A673 (cell line): ENCODE measurements at places on chromosomes 4 and X. TPM values are rescaled to one million over a fixed set of nuclear protein-coding genes. Genes with fewer than 3 reads are reported as not detected.

DNA sequence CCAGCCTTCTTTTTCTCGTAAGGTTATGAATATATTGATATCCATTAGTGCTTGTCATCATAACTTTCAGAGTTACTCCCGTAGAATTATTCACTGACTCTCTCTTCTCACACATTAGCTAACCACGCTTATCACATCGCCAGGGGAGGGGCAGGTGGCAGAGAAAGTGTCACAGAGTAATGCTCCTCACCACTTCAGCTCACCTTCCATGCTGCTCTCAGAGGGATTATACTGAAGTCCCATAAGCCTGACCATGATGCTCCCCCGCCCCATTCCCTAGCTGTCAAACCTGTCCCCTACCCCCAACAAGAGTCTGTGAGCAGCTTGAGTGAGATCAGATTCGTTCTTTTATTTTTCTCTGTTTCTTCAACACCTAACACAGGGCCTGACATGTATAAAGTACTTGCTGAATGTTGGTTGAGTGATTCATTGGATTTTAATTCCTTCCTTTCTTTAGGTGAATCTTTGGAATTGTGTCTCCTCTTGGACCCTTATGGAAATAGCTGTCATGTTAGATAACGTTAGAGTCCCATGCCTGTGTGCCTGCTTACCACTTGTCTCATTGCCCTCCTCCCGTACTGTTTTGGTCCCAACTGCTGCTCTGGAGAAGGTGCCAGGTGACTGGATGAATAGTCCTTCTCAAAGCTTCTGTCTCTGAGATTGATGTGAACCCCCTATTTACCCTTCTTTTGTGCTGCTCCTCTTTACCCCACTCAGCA, 55.1 kb downstream of the RS1 start:
- H3K27me3 ChIP-seq: peaks cover 4% of the 10 kb centered on the region
- no peaks in the 10 kb centered on the region for H3K4me1 ChIP-seq
- H3K36me3 ChIP-seq: no peaks in the 10 kb centered on the region
- DNase-seq: no peak
- H3K27ac ChIP-seq: no peak overlapping the region

DNA sequence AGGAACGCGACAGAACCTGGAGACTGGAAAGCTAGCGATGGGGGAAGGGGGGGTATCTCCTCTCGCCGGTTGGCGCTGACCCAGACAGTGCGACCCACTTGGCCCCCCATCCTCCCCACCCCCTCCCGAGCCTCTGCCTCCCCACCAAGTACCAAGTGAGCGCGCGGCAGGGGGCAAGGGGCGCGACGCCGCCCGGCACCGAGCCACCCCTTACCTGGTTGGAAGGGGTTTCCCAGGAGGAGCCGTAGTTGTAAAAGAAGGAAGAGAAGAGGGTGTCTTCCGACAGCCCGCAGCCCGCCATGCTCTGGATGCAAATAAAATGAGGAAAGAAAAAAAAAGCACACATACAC, 112.2 kb downstream of the DHX15 start:
- peaks cover 15% of the 10 kb centered on the region for H3K4me1 ChIP-seq
- peaks cover 70% of the 10 kb centered on the region for H3K27me3 ChIP-seq
- no peak for DNase-seq
- H3K4me3 ChIP-seq: peak overlapping the region; percentile 49
- no peaks in the 10 kb centered on the region for H3K36me3 ChIP-seq

DNA sequence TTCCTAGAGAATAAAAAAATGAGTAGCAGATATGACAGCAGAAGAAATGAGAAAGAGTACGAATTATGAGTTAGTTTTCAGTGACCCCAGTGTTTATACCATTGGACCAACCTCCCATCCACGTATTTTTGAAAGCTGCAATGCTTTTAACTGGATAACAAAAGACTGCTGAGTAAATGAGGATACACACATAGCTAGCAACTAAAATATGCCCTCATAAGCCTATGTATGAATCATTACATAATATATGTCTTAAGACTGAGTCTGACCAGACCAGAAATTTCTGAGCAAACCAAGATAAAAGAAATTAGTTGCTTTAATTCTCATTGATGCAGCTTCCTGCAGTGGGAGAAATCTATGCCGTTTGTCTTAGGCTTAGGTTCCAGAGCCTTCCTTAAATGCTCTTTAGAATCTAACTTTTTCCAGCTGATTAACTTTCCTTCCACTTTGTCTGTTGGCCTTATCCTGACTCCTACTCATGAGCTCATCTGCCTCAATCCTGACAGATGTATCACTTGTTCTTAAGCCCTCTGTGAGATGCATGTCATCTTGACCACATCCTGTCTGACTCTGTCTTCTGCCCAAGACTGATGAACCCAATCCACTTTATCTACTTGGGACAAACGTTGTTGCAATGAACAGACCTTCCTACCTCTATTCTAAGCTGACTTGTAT, 301.4 kb upstream of the AADAT start:
- no peaks in the 10 kb centered on the region for H3K4me1 ChIP-seq
- H3K4me3 ChIP-seq: no peak overlapping the region
- H3K36me3 ChIP-seq: no peaks in the 10 kb centered on the region
- no peak overlapping the region for H3K27ac ChIP-seq
- H3K27me3 ChIP-seq: no peaks in the 10 kb centered on the region

DNA sequence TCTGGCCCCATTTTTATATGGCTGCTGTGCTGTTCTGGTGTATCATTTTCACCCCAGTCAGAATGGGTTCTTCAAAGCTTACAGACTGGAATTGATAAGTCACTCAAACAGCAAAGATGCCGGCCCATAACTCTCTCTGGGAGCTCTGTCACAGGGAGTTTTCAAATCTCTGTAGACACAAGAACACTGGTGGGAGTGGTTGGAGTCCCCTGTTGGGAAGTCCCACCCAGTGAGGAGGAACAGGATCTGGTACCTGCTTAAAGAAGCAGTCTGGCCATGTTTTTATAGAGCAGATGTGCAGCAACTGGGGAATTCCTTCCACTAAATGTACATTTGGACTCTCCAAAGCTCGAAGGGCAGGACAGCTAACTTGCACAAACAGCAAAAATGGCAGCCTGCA, 69.3 kb upstream of the UGT2B7 start:
- H3K4me1 ChIP-seq: no peaks in the 10 kb centered on the region
- no peak overlapping the region for H3K27ac ChIP-seq
- no peak for DNase-seq
- H3K27me3 ChIP-seq: no peaks in the 10 kb centered on the region
- no peaks in the 10 kb centered on the region for H3K36me3 ChIP-seq
- no peak overlapping the region for H3K4me3 ChIP-seq

DNA sequence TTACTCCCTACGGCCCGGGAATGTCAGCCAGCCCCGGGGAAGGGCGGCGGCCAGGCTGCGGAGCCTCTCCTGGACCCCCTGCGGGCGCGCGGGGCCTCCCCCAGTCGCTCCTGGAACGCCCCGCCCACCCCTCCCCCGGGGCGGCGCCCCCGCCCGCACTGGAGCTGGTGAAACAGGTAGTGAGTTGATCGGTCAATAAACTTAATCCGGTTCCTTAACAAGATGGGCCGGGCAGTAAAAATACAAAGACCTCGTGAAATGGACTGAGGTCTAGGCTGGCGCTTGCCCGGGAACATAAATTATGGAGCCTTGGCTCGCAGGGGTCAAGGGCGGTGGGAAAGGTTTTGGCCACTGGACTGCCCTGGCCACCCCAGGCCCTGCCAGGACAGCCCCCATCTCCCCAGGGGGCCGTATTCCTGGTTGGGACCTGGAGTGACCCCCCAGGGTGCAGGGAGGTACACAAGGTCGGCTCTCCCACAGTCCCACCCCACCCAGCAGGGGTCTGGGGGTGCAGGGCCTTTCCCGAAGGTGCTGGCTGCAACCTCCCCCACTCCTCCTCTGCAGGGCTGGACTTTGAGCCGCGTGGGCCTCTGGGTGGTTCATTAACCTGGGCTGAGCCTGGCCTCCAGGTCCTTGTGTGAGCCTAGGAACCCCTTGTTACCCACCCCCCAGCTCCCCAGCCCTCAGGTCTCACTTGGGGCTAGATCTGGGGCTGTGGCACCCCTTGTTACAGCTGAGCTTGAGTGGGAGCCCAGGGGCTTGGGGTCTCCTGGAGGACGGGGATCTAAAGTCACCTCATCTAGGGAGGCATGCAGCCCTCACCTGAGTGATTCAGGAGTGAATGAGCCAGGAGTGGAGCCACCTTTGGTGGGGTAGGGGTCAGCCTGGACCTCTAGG, 2.5 kb downstream of the FGFR3 start:
- peaks cover 4% of the 10 kb centered on the region for H3K4me1 ChIP-seq
- H3K27ac ChIP-seq: no peak overlapping the region
- H3K36me3 ChIP-seq: no peaks in the 10 kb centered on the region
- peak; percentile 45 for DNase-seq
- H3K4me3 ChIP-seq: peak overlapping the region; percentile 55

- no peak overlapping the region for H3K27ac ChIP-seq
- H3K4me3 ChIP-seq: no peak overlapping the region
- H3K27me3 ChIP-seq: peaks cover 5% of the 10 kb centered on the region
Measured at GRCh38 chr4:24809376-24809775, 14.0 kb downstream of the SOD3 start.

- no peaks in the 10 kb centered on the region for H3K36me3 ChIP-seq
- no peaks in the 10 kb centered on the region for H3K27me3 ChIP-seq
- H3K4me3 ChIP-seq: peak overlapping the region; percentile 72
- no peak for DNase-seq
- H3K27ac ChIP-seq: no peak overlapping the region
Measured at GRCh38 chrX:150567645-150568319, 639 bp upstream of the MTM1 start.

GRCh38 chrX:41064018-41064417, 21.2 kb upstream of the USP9X start:
- H3K4me1 ChIP-seq: no peaks in the 10 kb centered on the region
- H3K27ac ChIP-seq: no peak overlapping the region
- DNase-seq: no peak

GRCh38 chr4:52051615-52052474, 741 bp downstream of the SPATA18 start:
- no peaks in the 10 kb centered on the region for H3K36me3 ChIP-seq
- peak overlapping the region; percentile 44 for H3K4me3 ChIP-seq
- no peaks in the 10 kb centered on the region for H3K4me1 ChIP-seq
- no peak overlapping the region for H3K27ac ChIP-seq

GRCh38 chr4:111540671-111541070, 604.6 kb upstream of the FAM241A start:
- H3K4me1 ChIP-seq: no peaks in the 10 kb centered on the region
- no peaks in the 10 kb centered on the region for H3K27me3 ChIP-seq
- no peak overlapping the region for H3K4me3 ChIP-seq
- DNase-seq: no peak

GRCh38 chrX:68841251-68842049, 12.6 kb downstream of the EFNB1 start:
- no peaks in the 10 kb centered on the region for H3K27me3 ChIP-seq
- H3K27ac ChIP-seq: no peak overlapping the region
- H3K4me3 ChIP-seq: no peak overlapping the region
- H3K36me3 ChIP-seq: peaks cover 44% of the 10 kb centered on the region

DNA sequence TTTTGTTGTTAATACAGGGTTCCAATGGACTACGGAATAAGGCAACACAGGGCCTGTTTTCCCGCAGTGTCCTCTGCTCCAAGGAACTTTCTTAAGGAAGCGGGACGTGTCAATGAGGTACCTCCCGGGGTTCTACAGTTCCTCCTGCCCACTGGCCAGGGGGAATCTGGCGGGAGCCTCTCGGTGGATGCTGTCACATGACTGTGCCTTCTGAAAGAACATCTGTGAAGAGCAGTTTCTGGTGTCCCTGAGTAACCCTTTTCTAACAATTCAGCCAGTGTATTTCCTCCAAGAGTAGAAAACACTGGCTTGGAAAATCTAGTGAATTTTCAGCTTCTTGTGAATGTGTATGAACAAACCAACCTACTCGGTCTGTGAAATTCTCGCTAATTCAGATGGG, 32.7 kb downstream of the MFAP3L start:
- no peaks in the 10 kb centered on the region for H3K4me1 ChIP-seq
- no peak for DNase-seq
- no peaks in the 10 kb centered on the region for H3K27me3 ChIP-seq
- no peak overlapping the region for H3K27ac ChIP-seq
- H3K36me3 ChIP-seq: no peaks in the 10 kb centered on the region

GRCh38 chr4:67765401-67765800, 11.2 kb upstream of the GNRHR start:
- H3K4me3 ChIP-seq: no peak overlapping the region
- H3K36me3 ChIP-seq: no peaks in the 10 kb centered on the region
- no peaks in the 10 kb centered on the region for H3K27me3 ChIP-seq
- no peak for DNase-seq

- H3K4me1 ChIP-seq: no peaks in the 10 kb centered on the region
- no peak for DNase-seq
- H3K27me3 ChIP-seq: no peaks in the 10 kb centered on the region
Measured at GRCh38 chrX:134688031-134688823, 30.0 kb upstream of the PLAC1 start.

GRCh38 chr4:65399084-65399483, 271.2 kb downstream of the EPHA5 start:
- no peak overlapping the region for H3K4me3 ChIP-seq
- DNase-seq: peak; percentile 7
- H3K27me3 ChIP-seq: no peaks in the 10 kb centered on the region
- no peaks in the 10 kb centered on the region for H3K4me1 ChIP-seq
- H3K27ac ChIP-seq: no peak overlapping the region
- H3K36me3 ChIP-seq: no peaks in the 10 kb centered on the region

GRCh38 chr4:100977274-100977673, 370.1 kb downstream of the PPP3CA start:
- no peak overlapping the region for H3K4me3 ChIP-seq
- no peak for DNase-seq
- H3K4me1 ChIP-seq: peaks cover 15% of the 10 kb centered on the region
- H3K36me3 ChIP-seq: no peaks in the 10 kb centered on the region
- no peaks in the 10 kb centered on the region for H3K27me3 ChIP-seq

DNA sequence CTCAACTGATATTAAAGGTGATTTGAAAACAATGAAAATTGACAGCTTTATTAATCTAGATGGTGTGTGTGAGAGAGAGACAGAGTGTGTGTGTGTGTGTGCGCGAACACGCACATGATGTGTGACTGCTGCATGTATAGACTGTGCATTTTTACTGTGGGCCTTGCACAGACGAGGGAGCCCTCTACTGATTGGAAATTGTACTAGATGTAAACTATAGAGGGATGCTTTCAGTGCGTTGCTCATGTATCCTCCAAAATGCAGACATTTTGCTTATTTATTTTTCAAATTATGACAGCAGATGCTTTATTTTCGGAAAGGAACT, 168.4 kb upstream of the GK2 start:
- H3K27me3 ChIP-seq: no peaks in the 10 kb centered on the region
- H3K4me3 ChIP-seq: no peak overlapping the region
- DNase-seq: peak; percentile 28
- no peaks in the 10 kb centered on the region for H3K4me1 ChIP-seq

- DNase-seq: no peak
- no peak overlapping the region for H3K27ac ChIP-seq
- no peaks in the 10 kb centered on the region for H3K27me3 ChIP-seq
- H3K4me1 ChIP-seq: no peaks in the 10 kb centered on the region
- no peaks in the 10 kb centered on the region for H3K36me3 ChIP-seq
Measured at GRCh38 chrX:51257490-51257889, 75.1 kb upstream of the NUDT10 start.

- no peak overlapping the region for H3K27ac ChIP-seq
- DNase-seq: no peak
- peaks cover 21% of the 10 kb centered on the region for H3K27me3 ChIP-seq
- H3K36me3 ChIP-seq: no peaks in the 10 kb centered on the region
Measured at GRCh38 chr4:544386-545105, 31.5 kb downstream of the TMEM271 start.

Gene GRSF1
- total RNA-seq: 58.5 and 63.2 TPM in 2 replicates

Gene PPEF2
- not detected in 2 replicates for total RNA-seq

Gene PRAF2
- 21.3 and 24.3 TPM in 2 replicates for total RNA-seq

Gene PNMA6F
- not detected in 2 replicates for total RNA-seq

Gene ZIC3
- 8.9 and 12.3 TPM in 2 replicates for total RNA-seq

Gene FGD1
- 21.5 and 27.1 TPM in 2 replicates for total RNA-seq
